Bronchial epithelial cell (primary cell): ENCODE measurements at places on chromosomes 2 and 18.
A peak's percentile ranks its signal among the peaks of the same experiment; 100 is the strongest.

- no peak for DNase-seq
These were observed 48.9 kb upstream of the NABP1 start for GRCh38 chr2:191629001-191629453.

DNA sequence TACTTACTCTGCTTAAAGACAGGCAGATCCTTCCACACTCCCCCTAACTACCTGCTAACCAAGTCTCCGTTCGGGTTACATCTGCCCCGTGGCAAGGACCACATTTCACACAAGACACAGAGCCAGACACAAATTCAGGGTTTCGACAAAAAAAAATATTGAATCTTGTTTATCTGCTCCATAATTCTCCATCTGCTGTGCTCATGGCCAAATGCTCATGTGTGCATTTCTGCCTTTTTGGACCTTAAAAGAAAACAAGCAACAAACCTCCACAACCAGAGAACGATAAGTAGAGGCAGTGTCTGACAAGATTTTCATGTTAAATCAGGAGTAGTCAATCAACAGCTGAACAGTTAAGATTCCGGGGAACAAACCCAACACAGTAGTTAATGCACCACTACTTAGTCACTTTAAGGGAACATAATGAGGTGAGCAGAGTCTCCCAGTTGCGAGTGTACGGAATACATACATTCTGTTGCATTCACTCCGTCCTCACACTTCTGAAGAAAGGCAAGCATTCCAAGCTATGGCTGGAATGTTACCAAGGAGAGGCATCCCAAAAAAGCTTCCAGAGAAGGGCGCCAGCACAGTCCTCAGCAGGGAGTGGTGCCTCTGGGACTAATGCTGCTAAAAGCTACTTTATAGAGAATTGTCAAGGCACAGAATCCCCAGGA is 121.0 kb downstream of the ANKRD44 start:
- no peak for DNase-seq

GRCh38 chr2:205902041-205902899 is 183.7 kb downstream of the INO80D start:
- peak; percentile 46 for DNase-seq

DNA sequence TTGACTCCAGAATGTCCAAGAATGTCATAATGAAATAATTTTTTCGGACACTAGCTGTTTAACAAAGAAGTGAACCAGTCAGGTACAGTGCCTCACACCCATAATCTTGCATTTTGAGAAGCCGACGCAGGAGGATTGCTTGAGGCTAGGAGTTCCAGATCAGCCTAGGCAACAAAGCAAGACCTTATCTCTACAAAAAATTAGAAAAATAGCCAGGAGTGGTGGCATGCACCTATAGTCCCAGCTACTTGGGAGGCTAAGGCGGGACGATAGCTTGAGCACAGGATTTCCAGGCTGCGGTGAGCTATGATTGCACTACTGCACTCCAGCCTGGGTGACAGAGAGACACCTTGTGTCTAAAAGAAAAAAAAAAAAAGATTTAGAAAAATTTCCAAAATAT is 235.8 kb upstream of the FN1 start:
- no peak for DNase-seq

- DNase-seq: peak; percentile 87
These were observed 33.9 kb downstream of the SLC4A3 start for GRCh38 chr2:219661197-219661954.

DNA sequence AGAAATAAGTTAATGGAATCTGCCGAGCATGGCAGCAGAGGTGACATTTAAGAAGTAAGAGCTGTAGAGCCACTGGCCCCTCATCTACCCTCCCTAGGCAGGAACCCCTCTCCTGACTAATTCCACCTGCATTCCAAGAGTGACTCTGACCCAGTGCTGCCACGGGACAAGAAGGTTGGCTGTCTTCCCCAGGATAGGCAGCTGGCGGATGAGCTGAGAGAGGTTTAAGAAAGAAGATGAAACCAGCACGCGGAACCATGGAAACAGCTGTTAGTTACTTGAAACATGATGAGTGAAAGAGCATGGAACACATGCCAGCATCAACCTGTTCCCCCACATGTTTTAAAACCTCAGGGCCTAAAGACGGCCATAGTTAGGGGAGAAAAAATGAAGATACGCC is 74.1 kb downstream of the RND3 start:
- no peak for DNase-seq

GRCh38 chr2:190578158-190579057 is 43.9 kb upstream of the NEMP2 start:
- peak; percentile 90 for DNase-seq

- DNase-seq: no peak
These were observed 9.4 kb downstream of the CYP26B1 start for GRCh38 chr2:72138011-72138881.

DNA sequence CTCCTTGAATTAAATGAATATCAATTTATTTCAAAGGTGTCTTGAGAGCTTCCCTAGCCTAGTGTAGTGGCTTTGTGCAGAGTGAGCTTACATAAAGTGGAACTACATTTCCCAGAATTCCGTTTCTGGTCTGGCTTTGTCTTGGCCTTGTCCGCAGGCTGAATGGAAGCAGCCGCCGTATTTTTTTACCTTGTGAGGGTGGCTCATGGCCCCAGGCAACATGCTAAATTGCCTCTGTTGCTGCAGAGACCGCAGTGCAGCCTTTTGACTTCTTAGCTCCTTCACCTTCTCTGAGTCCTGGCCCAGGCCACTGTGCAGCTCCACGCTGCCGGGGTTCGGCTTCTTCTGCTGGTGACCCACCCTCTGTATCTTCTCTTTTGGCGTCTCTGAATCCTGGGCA is 114.8 kb upstream of the SLC38A11 start:
- no peak for DNase-seq

DNA sequence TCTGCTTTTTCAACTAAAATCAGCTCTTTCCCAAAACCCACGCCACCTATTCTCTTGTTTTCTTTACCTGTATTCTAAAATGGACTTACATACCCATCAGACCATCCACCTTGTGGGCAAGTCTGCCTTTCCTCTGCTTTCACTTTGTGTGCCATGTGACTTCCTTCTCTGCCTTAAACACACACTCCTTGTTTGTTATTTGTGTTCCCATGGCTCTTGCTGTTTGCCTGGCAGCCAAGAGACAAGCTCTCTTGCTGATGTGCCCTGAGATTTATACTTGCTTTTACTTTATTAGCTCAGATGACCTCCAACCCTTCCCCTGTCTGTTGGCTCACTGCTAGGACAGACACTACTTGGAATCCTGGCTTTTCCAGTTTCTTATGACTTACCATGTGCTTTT is 309.7 kb upstream of the LRRTM4 start:
- DNase-seq: no peak

DNA sequence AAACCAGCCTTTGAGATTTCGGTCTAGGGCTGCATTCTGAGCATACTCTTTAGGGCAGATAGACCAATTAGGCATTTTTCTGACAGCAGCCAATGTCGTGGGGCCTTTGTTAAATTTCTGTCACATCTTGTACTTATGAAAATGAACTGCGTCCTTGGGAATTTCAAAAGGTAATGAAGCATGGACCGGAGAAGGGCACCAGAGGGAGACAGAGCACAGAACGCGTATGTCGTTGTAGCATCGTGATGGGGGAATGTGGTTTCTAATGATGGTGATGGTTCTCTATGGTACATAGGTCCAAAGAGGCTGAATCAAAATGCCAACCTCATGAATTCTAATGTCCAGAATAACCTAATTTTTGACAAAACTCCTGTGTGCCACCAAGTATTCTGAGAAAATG is 483.9 kb upstream of the CRIM1 start:
- DNase-seq: no peak

- DNase-seq: no peak
These were observed 4.0 kb downstream of the PTGR3 start for GRCh38 chr18:75204732-75205513.

- DNase-seq: no peak
These were observed 142.6 kb downstream of the RTP5 start for GRCh38 chr2:242011991-242012764.

DNA sequence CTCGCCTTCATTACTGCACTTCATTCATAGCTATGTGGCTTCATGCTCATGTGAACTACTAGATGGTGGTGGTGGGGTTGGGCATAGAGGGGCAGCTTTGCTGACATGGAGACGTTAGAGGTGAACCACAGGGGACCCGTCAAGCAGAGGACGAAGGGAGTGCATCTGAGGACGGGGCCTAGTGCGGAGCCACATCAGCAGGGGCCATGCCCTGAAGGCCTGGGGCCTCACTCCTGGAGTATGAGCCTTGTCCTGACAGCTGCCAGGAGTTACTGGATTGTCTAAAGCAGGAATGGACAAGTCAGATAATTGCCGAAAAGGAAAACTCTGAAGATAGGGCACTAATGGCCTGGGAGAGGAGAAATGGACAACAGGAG is 36.4 kb downstream of the KCNF1 start:
- DNase-seq: no peak

DNA sequence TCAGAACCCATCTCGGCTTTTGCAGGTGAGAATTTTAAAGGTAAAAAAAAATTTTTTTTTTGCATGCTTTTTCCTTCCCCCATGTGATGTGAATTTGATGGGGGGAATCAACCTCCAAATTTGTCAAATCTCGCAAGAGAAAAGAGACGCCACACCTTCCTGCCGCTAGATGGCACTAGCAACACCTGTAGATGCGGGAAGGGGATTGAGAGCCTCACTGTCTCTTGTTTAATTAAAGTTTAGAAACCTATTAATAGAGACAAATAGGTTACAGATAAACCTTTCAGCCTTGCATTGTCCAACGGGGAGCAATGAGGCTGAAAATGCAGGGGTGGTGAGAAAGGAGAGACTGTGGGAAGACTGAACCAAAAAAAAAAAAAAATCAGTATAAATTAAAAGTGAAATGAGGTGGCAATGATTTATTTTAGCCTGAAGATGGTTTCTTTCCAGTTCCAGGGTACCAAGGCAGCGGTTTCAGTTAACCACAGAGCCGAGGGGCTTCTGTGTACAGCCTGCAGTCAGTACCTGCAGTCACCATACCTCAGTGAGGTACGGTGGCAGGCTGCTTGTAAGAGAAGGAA is 84.6 kb downstream of the NRP2 start:
- peak; percentile 59 for DNase-seq

DNA sequence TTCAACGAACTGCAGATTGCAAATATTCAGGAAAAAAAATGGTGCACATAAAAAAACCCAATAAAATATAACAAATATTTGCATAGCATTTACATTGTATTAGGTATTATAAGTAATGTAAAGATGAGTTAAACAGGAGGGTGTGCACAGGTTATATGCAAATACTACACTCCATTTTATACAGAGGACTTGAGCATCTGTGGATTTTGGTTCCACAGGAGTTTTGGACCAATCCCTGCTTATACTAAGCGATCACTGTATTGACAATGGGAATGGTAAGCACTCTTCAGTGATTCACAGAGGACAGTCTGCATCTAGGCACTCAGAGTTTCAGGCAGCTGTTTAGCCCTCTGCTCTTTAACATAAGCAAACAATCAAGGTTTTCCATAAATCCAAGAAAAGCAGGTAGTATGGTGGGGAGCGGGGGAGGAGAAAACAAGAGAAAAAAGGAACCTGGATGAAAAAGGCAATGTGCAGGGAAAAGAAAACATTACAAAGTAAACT is 206.0 kb upstream of the PARD3B start:
- DNase-seq: no peak

DNA sequence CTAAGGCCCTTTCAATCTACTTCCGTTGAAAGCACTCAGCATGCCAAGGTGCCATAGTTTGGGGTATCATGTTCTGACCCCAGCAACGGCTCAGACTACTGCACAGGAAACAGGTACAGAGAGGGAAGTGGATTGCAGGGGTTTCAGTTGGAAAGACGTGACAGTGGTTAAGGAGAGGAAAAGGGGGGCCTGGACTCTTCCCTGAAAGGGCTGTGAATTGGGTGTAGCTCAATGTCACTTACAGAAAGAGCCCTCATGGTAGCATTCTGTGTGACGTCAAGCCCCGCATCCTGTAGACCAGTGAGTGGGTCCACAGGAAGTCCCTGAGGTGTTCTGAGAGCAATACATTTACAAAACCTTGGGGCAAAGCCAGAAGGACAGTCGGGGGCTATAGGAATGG is 121.5 kb upstream of the GYPC start:
- DNase-seq: no peak

- DNase-seq: no peak
These were observed 108.7 kb downstream of the GFPT1 start for GRCh38 chr2:69278366-69278765.

DNA sequence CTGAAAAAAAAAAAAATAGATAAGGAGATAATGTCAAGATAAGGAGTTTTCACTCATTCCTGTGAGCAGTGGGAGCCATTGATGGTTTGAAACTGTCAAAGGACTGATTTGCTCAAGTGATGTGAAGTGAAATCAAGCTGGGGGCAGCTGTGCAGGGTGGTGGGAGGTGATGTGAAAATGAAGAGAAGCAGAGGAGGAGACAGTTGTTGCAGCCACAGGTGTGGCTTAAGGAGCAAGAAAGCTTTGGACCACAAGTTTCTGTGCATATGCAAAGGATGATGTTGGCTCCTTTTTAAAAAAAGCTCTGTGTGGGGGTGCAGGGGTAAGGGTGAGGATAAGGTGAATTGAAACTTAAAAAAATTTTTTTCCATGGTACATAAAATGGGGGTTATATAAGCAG is 8.3 kb downstream of the EFR3B start:
- DNase-seq: no peak

GRCh38 chr2:218438596-218438995 is 19.7 kb downstream of the VIL1 start:
- no peak for DNase-seq

GRCh38 chr2:105362862-105363591 is 25.7 kb downstream of the C2orf49 start:
- DNase-seq: no peak

DNA sequence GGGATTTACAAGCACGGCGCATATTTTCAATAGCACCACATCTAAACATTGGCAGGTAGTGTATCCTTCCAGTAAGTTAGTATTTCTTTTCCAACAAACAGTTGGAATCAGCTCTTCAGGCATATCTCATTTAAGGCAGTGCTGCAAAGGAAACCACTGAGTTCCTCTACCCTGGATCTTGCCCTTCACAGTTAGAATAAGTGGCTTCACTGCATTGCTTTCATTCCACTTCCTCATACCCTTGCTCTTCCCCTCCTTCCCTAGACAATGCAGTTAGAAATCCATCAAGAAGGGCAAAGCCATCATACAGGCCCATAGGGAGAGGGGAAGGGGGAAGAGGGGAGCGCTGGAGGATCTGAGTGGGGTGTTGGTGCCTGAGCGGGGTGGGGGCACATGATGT is 173.7 kb downstream of the FBXO15 start:
- DNase-seq: no peak

DNA sequence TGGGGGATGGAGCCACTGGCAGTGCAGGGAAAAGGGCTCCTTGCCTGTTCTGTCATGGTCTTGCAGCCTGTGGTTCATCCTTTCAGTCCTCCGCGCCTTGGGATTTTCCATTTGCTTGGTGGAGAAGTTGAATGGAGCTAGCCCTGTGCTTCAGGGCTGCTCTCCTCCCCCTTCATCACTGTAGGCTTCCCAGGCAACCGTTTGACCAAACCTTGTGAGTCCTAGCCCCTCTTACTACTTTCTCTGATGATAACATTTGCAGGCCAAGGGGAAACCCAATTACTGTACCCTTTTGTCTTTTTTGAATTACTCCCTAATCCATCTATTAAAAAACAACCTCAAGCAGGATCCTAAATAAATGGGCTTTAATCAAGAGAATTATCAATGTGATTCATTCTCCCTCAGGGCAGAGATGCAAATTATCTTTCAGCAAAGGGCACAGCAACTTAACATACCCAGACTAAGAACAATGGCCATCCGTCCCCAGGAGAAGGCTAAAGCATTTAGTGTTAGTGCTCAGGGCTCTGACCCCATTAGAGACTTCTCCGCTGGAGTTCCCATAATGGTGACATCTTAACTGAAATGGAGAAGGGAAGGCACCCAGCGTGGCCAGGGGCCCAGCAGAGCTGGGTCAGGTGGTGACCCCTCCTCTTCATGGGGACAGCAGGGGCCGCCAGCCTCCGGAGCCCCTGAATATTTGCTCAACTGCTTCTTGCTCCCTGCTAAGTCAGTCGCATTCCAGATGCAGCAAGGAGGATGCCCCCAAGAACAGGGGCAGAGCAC is 40.7 kb downstream of the RHOB start:
- no peak for DNase-seq
